NCI-H1694 (cell line): ENCODE measurements at places on chromosomes 1 and 21.

- DNase-seq, result no peak
These were observed 20.0 kb downstream of the IL6R start for GRCh38 chr1:154425172-154425571.

GRCh38 chr1:88237058-88237457 is 447.0 kb upstream of the PKN2 start:
- DNase-seq, result no peak

- DNase-seq, result no peak
These were observed 105.0 kb upstream of the SPAG17 start for GRCh38 chr1:118290046-118290445.

DNA sequence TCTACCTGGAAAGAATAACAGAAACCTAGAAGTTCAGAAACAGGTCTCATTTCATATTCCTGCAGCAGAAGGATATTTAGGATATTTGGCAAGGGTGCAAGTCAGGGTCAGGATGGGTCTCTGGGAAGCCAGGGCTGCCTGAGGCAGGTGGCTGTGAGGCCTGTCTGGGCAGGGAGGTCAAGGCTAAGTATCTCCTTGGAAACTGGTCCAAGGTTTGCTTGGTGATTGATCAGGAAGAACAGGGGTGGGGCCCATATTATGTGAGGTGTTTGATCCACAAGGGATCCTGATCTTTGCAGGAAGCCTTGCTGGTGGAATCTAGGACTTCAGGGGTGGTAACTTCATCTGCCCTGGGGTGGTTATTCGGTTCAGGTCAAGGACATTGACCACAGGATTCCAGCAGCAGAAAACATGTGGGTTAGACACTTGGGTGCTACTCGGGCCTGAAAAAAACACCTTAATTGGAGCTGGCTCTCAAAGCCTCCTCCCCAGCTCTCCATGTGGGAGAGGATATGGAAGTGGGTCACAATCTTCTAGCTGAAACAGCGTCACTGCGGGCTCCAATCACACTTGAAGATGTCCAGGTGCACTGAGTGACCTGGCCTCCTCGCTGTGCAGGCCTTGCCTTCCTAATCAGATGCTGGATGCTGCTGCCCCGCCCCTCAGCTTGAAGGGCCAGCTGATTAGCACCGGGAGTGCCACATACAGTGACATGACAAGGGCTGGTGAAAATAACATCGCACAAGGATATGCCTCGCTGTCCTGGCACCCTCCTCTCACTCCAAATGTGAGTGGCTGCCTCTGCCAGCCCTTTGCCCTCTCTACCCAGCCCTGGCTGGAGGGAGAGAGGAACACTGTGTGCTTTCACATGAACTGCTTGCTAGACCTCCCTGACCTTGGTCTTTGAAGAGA is 8.7 kb downstream of the CTNNBIP1 start:
- DNase-seq, result no peak

- DNase-seq, result no peak
These were observed 15.5 kb downstream of the TMEM59 start for GRCh38 chr1:54037476-54037875.

- no peak for DNase-seq
These were observed 1.5 kb downstream of the S100PBP start for GRCh38 chr1:32818804-32819541.

DNA sequence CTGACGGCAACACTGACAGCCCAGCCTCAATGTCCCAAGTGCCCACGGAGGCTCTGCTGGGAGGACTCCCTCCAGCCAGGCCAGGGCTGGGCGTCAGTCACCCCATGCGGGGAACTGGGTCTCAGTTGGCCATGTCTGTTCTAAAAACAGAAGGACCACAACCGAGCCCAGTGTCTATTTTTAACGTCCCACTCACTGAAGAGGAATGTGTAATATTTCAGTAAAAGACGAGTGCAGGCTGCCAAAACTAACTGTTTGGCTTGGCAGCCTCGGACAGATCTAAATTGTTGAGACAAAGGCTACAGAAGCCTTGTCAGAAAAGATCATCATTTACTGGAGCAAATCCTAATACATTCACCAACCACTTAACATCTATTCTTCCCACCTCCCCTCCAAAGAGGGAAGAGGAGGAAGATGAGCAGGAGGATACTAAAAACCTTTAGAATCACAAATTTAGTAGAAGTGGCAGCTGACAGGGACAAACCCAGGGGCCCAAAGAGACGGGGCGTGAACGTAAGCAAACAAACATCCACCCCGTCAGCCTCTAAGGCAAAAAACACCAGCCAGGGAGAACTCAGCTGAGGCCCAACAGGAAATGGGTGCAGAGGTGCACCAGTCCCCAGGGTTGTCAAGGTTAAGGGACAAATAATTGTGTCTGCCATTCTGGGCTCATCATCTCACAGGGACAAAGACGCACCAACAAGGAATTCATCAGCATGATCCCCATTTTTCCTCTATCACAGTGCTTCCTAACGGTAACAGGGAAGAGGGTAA is 18.7 kb downstream of the C1orf198 start:
- DNase-seq, result peak; percentile 82

DNA sequence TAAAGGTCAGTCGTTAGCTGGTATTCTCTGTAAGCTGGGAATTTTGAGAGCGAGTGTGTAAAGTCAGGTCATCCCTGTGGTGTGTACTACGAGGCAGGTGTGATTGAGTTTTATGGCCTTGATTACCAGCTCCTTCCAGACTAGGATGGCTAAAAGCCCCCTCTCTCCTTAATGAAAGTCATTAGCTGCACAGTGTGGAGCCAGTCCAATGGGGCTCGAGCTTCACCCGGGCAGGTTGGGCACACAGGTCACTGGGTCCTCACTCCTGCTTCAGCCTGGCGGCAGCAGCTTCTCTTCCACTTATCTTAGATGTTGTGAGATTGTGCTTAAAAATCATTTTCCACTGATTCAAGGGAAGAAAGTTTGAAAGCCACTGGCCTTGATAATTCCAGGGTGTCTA is 3.0 kb downstream of the DMRTB1 start:
- DNase-seq, result no peak

- no peak for DNase-seq
These were observed 17.7 kb upstream of the PTPRC start for GRCh38 chr1:198620951-198621824.

- no peak for DNase-seq
These were observed 693.7 kb downstream of the MATN1 start for GRCh38 chr1:30029677-30030076.

DNA sequence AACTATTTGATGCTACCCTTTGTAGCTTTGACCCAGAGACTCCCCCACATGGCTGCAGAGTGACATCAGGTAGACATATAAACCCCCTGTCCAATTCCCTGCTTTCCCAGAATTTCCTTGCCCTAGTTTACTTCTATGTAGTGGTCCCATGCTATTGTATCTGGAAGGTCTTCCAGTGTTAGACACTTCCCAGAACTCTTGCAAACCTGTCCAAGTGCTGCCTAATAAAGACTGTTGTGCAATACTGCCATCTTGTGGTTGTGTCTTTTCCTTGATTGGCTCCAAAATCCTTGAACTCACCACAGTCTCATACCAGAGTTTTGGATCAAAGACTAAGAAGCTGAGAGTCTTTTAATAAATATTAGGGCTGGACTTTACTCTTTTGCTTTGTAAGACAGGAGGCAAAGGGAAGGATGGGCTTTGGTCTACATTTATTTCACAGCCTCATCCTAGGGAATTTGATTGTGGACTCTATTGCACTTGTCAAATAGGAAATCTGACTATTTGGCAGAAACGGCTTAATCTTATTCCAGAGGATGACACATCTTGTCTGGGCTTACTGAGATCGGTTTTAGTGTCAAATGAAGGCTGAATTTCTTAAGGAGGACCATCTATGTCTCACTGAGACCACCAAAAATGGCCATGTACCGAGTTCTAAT is 169.9 kb downstream of the LRRC7 start:
- peak; percentile 80 for DNase-seq

DNA sequence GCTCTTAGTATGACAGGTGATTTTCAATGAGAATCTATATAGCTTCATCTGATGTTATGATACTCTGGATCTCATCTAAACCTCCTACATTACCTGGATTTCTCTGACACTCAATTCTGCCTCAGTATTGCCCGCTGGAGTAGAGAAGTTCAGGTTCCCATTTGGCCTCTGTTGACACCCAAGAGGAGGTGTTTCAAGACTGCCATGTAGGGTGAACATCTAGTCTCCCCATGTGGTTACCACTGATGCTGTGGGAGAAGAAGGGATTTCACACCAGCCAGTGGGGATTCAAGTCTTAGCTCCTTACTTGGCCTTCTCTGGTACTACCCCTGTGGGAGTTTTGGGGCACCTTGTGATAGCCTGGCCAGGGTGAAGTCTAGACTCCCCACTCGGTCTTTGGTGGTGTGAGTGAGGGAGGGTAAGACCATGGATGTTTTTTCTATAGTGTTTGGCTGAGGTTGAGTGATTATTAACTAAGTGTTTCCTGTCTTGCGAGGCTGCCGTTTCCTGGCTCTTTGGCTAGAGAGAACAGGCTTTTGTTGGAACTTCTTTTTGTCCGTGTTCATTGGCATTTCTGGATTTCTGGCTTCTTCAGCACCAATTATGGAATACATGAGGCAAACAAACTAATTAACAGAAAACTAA is 90.7 kb downstream of the RHOU start:
- no peak for DNase-seq

DNA sequence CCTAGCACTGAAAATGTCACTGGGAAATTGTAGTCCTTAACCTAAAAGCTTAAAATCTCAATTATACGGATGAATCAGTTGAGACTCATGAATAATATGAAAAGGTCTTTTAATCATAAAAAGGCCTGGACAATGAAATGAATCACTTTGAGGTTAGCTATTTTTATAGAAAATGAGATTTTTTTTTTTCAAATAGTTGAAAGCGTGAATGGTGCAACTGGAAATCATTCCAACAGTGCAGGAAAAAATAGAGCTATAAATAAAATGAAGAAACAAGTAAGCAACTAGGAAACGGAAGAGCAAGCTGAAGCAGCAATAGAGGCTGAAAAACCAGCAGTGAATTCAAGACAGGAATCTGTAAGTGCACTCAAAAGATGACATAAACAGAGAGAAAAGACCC is 142.9 kb downstream of the BACH1 start:
- no peak for DNase-seq

- peak; percentile 91 for DNase-seq
These were observed 37.4 kb downstream of the XCL1 start for GRCh38 chr1:168613691-168614231.

DNA sequence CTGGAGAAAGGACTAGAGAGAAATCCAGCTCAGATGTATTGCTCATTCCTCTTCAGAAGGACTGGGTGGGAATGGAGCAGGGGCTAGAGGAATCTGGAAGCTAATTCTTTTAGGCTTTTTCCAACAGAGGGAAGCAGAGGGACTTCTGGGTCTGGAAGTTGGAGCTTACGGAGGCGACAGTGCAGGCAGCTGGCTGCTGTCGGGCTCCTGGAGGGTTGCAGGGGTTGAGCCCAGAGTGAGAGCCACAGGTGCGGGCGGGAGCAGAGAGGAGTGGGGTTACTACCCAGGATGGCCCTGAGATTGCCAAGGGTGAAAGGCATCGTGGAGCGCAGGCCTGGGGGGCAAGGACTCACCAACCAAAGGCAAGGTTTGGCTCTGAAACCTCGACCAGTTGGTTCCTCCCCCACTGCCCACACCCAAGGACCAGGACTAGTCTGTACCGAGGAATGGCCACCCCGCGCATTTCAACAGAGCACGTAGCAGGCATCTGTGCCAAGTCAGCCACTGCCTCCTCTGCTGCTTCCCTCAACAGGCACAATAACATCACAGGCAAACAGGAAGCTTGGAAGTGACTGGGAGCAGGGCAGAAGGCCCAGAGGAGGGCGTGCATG is 22.7 kb upstream of the EDN2 start:
- no peak for DNase-seq

- DNase-seq, result no peak
These were observed 71.2 kb upstream of the BCL9 start for GRCh38 chr1:147470079-147470478.

GRCh38 chr1:25110036-25110435 is 122.3 kb downstream of the SYF2 start:
- DNase-seq, result no peak

DNA sequence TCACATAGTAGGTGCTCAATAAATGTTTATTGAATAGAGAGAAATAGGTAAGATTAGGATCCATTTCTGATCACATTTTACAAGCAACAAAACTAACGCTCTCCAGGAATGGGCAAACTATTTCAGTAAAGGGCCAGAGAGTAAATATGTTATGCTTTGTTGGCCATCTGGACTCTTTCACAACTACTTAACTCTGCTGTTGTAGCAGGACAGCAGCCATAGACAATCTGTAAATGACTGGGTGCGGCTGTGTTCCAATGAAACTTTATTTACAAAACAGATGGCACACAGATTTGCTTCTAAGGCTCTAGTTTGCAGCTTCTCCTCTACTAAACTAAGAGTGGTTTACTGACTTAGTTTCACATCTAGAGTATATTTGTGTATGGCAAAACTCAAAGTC is 83.0 kb upstream of the BACH1 start:
- no peak for DNase-seq

GRCh38 chr1:193519922-193520321 is 333.5 kb upstream of the B3GALT2 start:
- no peak for DNase-seq

DNA sequence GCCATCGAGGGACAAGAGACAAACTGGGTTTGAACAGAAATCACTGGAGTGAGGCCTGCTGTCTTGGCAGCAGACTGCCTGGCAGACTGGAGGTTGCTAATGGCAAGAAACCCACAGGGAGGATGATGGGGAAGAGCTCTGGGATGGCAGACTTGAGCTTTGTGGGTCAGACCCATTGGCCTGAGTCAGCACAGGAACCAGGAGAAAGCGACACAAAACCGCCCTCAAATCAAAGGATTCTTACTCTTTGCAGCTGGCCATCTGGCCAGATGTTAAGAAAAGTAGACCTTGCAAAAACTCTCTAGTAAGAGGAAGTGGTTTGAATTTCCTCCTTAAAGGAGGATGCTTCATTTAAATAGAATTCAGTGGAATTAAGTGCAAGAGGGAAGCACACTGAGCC is 195.2 kb upstream of the JUN start:
- DNase-seq, result no peak

DNA sequence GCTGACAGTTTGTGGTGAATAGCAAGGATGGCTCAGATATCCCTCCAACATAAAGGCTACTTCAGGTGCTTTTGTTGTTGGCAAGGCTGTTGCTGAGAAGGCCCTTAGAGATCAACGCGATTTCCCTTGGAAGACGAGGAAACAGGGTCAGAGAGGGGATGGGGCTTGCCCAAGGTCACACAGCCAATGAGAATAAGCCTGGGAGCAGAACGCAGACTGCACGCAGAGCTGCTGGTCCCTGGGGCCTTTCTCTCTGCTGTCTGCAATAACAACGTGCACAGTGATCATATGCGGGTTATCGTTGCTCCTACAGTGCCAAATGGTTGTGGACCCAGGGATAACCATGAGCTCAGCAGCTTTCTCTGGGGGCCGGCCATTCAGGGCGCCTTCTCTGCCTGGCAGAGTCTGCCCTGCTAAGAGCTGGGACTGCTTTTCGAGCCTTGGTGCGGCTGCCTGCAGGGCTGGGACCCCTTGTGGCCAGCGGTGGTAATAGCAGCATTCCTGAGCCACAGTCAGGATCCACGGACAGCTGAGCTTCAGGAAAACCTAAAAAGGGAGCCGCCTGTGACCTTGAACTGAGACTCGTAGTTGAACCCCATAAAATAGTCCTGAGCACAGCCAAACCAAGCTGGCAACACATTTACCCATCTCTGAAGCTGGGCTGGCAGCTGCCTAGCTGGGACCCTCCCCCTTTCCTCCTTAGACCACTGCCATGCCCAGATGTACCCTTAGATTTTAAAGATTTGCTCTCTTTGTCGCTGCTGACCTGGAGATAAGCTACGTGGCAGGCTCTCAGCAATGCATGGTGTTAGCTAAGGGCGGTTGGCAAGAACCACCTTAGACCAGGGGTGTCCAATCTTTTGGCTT is 39.8 kb downstream of the HTR6 start:
- DNase-seq, result peak; percentile 61
